ENCODE measurements at places on chromosomes 16 and 17.

GRCh38 chr16:53960050-53960812, 256.3 kb downstream of the FTO start:
- DNase-seq, result no peak

GRCh38 chr17:21250854-21251253, 2.4 kb downstream of the NATD1 start:
- no peak for DNase-seq

GRCh38 chr17:78046923-78047322, 81.6 kb downstream of the TMC6 start:
- DNase-seq, result no peak

GRCh38 chr17:64270885-64271284, 7.8 kb upstream of the TEX2 start:
- DNase-seq, result no peak

- DNase-seq, result no peak
Measured at GRCh38 chr17:13055131-13055530, 37.3 kb upstream of the ELAC2 start.

DNA sequence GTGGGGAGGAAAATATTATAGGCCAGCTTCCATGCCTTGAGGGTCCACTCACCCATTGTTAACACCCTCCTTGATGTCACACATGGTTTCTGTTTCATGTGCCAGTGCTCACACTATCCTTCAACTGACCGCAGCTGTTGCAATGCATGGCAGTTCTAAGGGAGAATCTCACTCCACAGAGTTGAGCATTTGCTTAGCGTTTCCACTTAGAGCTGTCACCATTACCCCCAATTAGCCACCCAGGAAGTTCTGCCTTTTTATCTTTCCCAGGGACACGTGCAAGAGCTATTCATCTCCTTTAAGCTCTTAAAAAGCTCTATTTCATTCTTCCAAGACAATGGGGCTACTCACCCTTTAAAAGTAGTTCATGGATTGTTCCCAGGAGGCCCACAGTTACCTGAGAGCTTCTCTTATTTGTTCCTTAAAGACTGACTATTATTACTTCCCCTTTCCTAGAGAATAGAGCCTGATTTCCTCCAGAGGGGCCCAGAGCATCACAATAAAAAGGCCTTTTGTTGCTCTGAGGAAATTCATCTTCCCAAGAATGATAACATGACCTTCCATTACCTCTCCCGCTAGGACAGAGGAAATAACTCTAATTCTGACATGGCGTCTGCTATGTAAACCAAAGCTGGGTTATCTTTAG, 126.8 kb downstream of the CACNG3 start:
- no peak for DNase-seq

GRCh38 chr17:40022961-40023541, 7.8 kb downstream of the CSF3 start:
- DNase-seq, result no peak

GRCh38 chr17:32192379-32192778, 50.1 kb downstream of the RHOT1 start:
- DNase-seq, result no peak

- DNase-seq, result peak; percentile 53
Measured at GRCh38 chr17:82647593-82648164, 565 bp downstream of the WDR45B start.

- DNase-seq, result no peak
Measured at GRCh38 chr17:1882836-1883235, 53.0 kb downstream of the RPA1 start.

- no peak for DNase-seq
Measured at GRCh38 chr17:18093616-18094408, 6.1 kb downstream of the DRG2 start.

- DNase-seq, result no peak
Measured at GRCh38 chr17:82101301-82101715, 3.3 kb upstream of the FASN start.

DNA sequence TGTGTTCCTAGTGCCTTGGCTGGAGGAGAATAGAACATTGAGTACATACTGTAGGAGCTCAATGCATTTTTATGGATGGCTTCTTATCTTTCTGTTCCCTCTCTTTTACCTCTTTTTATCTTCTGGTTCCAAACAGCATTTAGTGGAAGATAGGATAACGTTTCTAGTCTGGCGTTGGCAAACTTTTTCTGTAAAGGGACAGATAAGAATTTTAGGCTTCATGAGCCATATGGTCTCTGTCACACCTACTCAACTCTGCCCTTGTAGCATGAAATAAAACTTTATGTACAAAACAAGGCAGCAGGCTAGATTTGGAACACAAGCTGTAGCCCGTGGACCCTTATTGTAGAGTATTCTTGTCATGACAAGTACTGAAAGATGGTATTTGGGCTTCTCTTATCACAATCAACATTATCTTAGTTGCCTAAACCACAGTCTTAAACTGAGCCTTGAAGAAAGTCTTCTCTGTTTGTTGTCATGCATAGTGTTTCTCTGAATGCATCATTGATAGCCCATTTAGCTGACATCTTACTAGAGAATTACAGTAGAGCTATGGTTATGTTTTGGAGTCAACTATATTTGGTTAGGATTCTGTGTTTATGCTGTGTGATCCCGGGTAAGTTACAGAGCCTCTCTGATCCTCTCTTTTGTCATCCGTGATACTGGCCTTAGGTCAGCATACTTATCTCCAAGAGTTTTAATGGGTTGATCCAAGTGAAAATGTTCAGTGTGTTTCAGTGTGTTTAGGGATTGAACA, 80.2 kb downstream of the HS3ST4 start:
- no peak for DNase-seq

DNA sequence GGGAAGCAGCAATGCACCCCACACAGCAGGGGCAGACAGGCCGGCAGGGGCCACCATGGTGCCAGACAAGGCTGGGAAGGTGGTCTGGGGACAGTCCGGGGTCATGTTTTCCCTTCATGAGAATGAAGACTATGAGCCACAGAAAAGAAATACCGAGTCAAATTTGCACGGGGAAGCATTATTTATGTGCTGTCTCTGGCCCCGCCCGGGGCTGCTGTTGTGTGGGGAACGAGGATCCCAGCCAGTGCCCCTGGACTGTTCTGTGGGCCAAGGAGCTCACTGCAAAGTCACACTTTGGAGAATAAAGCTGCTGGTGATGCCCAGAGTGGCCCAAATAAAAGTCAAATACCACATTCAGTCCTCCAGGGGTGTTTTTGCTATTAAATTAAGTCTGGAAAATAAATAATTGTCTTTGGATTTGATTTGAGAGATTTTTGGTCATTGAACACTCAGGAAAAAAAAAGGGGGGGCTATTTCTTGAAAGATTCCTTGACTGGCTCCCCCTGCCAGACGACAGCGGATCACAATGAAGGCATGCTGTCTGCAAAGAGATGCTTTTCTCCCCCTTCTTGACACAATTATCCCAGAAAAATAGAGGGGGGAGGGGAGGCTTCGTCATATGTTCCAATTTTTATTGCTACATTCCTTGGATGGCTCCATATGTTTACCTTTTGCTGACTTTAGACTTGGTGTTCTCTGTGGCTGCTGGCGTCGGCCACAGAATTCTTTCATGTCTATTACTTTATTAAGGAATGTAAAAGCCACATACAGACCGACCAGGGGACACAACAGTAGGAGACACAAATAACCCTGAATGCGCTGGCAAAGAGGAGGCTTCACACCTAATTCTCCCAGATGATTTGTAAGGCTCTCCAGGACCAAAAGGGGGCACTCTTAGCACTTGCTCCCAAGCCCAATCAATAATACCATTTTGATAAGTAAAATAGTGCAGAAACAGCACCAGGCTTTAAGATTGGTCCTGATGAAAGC, 27.1 kb upstream of the ANKFN1 start:
- no peak for DNase-seq

DNA sequence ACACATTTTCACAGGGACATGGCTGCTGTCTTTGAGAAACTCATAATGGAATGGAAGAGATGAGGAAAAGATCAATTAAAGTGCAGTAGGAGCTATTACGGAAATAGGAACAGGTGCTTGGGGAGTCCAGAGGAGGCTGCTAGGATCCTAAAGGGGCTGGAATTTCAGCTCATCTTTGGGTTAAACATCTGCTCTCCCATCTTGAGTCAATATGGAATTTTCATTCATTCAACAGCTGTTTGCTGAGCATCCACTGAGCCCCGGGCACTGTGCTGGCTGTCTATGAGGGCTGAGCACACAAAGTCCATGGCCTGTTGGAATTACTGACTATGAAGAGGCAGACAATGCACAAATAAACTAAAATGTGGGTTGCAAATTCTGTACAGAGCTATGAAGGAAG, 47.9 kb downstream of the ASIC2 start:
- DNase-seq, result no peak

- DNase-seq, result no peak
Measured at GRCh38 chr16:66741950-66742808, 9.2 kb downstream of the DYNC1LI2 start.

DNA sequence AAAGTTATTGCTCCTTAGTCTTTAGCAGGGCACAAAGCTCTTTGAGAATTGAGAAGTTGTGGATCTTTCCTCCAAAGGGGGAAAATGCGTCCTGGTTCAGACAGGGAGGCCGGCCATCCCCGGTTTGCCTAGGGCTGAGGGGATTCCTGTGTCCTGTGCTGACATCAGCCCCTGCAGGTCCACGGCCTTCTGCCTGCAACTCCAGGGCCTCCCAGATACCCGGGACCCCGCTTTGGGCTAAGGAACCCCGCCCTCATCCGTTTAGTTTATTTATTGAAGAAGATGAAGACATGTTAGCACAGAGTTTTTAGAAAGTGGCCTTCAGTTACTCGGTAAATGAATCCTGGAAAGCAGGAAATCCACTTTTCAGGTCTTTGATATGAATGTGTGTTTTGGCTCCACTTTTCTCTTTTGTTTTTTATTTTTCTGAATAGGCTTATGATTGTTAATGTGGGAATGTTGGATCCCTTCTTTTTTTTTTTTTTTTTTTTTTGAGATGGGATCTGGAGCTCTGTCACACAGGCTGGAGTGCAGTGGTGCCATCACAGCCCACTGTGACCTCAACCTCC, 65.6 kb downstream of the CRISPLD2 start:
- no peak for DNase-seq

DNA sequence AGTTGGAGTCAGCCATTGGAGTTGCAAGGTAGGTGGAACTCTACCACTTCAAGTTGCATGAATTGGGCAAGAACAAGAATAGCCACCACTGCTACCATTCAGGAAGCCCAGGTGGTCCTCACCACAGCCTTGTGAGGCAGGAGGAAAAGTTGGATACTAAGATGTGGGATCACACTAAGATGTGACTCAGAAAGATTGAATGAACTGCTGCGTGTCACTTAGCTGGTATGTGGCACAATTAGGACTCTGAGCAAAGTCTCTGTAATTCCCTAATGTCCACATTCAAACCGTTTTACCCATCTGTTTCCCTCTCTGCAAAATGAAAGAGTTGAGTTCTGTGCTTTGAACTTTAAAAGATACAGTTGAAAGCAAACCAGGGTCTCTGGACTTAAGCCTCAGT, 44.7 kb upstream of the HS3ST3A1 start:
- no peak for DNase-seq

DNA sequence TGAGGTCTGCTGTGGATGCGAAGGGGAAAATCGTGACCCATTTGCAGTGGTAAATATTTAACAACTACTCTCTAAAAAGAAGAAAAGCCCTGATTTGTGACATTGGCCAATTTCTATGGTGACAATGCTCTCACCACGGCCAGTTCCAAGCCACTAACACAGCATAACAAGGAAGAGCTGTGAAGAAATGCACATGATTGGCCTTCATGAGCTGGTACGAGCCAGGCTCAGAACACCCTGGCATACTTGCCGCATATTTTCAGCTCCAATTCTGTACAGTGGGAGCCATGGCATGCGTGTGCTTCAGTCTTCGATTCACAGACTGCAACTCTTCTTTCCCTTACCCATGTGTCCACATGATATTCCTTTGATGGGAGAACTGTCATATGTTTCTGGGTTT, 363.9 kb upstream of the CDH5 start:
- no peak for DNase-seq

- no peak for DNase-seq
Measured at GRCh38 chr17:54770836-54771235, 129.8 kb upstream of the TOM1L1 start.

DNA sequence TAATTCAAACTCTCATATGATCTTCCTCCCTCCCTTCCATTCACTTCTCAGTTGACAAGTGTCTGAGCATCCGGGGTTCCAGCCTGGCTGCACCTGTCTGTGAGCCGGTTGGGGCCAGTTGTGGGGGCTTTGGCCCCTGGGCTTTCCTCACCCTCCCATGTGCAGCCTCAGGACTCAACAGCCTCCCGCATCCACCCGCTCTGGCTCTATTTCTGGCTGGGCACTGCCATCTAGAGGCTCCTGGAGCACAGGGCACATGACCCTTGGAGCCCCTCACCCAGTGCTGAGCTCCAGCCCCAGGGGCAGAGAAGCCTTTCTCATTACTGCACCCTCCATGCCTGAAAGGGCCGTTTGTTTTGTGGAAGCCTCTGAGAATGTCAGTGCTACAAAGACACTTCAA, 43.3 kb downstream of the HAPSTR1 start:
- DNase-seq, result peak; percentile 72

GRCh38 chr17:59825533-59826322, 67.0 kb downstream of the TUBD1 start:
- DNase-seq, result no peak

DNA sequence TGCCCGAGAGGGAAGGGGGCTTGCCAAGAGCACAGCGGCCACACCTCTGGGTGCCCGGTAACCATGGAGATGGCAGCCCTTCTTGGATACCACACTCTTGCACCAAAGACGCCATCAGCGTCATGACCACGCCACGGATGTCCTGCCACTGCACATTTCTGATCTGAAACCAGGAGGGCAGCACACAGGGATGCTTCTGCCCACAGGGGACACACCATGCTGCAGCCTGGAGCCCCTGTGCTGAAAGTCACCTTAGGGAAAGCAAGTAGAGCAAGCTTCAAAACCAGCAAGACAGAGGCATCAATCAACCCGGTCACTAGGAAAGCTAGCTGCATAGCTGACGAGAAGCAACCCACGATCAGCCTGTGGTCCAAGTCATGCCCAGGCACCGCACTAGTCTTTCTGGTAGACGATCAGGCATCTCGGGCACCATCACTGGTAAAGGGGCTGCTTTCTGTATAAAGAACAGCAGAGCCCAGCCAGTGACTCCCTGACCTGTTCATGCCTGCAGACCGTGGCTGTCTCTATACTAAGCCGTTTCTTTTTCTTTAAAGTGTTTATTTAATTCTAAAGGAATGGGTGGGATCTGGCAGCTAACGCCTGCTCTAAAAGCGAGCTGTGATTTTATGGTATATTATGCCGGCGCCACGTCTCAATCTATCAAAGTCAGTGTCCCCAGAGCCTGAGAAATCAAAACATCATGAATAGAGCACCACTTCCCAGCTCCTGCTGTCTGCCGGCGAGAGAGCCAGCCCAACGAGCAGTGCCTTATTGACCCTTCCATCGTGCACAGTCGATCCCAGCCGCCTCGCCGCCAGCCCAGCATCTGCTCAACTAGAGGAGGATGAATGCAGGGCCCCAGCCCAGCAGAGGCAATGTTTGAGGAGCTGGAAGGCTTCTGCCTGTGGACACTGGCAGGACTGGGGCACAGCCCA, 244.7 kb downstream of the RBFOX3 start:
- no peak for DNase-seq

GRCh38 chr17:31281061-31281460, 16.0 kb downstream of the OMG start:
- no peak for DNase-seq

- DNase-seq, result peak; percentile 92
Measured at GRCh38 chr17:75271233-75271954, 363 bp upstream of the MIF4GD start.

All from GM06990 (cell line).